Skin of body (tissue), 3 donors: ENCODE measurements at places on chromosomes 4 and X. TPM values are rescaled to one million over a fixed set of nuclear protein-coding genes. Genes with fewer than 3 reads are reported as not detected.

The RBBP7 gene
- 126 TPM for total RNA-seq

The ASB11 gene
- 4.8 TPM for total RNA-seq

The TMSB15A gene
- 9.3 TPM for total RNA-seq

The SMAD1 gene
- 50.1 TPM for total RNA-seq

The GRPR gene
- total RNA-seq = 0.39 TPM

The GYPA gene
- total RNA-seq = 12.9 TPM

The GPAT3 gene
- total RNA-seq = 35.0 TPM

The MSN gene
- 77.5 TPM for total RNA-seq

The BCOR gene
- 26.6 TPM for total RNA-seq

The GRK4 gene
- total RNA-seq = 7.5 TPM
